ENCODE measurements at places on chromosomes 5 and 9.

DNA sequence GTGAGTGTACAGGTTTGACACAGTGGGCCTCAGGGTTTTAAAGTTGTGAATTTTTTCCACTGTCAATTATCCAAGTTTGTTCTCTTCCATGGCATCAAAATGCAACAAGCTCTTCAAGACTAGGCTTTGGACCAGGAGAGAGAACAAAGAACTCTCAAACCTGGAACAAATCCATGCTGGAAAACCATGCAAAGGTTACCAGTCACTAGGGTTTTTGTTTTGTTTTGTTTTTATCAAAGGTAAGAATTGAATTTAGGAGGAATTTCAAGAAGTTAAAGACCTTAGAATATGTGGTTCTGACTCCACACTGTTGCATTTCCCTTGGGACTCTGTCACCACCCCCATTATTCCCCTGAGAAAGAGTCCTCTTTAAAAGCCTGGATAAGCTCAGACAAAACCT, 191.1 kb upstream of the PIK3R1 start:
- H3K36me3 ChIP-seq = no peaks in the 10 kb centered on the region
- H3K27me3 ChIP-seq = no peaks in the 10 kb centered on the region
- H3K27ac ChIP-seq = no peak overlapping the region
- no peak for DNase-seq

GRCh38 chr5:107651325-107651724, 19.4 kb downstream of the EFNA5 start:
- no peaks in the 10 kb centered on the region for H3K36me3 ChIP-seq
- H3K4me1 ChIP-seq = peaks cover 1% of the 10 kb centered on the region
- no peak overlapping the region for H3K4me3 ChIP-seq
- no peak for DNase-seq

DNA sequence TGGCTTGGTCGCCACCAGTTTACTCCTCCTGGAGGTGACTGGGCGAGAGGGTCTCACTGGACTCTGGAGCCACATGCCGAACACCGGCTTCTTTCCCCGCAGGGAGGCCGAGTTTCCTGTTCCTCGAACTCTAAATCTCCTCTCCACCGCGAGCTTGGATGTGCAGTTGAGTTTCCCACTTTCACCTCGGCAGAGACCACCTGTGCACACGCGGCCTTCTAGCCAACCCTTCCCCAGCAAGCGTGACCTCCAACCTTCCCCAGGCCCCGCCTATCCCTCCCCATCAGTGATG, 380.1 kb downstream of the IRX2 start:
- no peaks in the 10 kb centered on the region for H3K36me3 ChIP-seq
- H3K27ac ChIP-seq = no peak overlapping the region
- no peak for DNase-seq
- no peak overlapping the region for H3K4me3 ChIP-seq

DNA sequence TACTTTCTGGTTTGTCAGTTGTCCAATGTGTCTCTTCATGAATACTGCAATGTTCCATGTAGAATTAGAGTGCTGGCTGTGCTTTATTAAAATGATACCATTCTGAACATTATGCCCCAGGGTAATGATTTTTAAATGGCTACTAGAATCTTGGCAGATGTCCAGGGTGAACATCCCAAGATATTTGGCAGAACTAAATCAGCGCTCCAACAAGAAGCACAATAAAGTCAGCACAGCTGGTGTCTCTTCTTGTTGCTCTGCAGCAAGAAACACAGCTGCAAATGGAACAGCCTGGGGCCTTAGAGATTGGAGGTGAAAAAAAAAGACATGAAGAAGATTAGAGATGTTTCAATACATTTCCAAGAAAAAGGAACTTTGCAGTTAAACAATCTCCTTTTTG, 248.3 kb downstream of the CDH18 start:
- no peaks in the 10 kb centered on the region for H3K4me1 ChIP-seq
- DNase-seq = no peak
- H3K4me3 ChIP-seq = no peak overlapping the region
- H3K27me3 ChIP-seq = no peaks in the 10 kb centered on the region

DNA sequence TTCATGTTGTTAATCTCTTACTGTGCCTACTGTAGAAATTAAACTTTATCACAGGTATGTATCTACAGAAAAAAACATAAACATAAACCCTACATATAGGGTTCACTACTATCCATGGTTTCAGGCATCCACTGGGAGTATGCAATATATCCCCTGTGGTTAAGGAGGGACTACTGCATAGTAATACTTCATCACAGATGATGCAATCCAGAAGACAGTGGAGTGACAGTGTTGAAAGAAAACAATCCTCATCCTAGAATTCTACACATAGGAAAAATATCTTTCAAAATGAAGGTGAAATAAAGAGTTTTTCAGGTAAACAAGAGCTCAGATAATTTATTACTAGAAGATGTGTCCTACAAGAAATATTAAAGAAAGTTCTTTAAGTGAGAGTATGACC, 105.9 kb downstream of the HOMER1 start:
- H3K27ac ChIP-seq = no peak overlapping the region
- H3K36me3 ChIP-seq = peaks cover 2% of the 10 kb centered on the region
- DNase-seq = no peak
- no peaks in the 10 kb centered on the region for H3K27me3 ChIP-seq
- H3K4me3 ChIP-seq = no peak overlapping the region

DNA sequence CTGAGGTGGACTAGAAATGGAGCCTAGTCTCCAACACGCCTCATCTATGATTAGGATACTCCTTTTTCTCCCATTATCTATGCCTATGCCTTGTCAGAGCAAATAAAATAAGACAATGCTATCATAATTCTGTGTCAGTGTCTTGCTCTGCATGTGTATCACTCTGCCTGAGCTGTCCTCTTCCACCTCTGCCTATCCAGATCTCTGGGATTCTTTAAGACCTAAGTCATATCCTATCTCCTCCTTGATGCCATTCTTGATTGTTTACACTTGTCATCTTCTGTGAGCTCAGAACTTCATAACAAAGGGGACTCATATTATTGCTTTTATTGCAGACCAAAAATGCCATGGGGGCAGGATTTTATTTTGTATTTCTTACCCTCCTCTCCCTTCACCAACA, 351.2 kb upstream of the C9orf72 start:
- H3K4me3 ChIP-seq = no peak overlapping the region
- H3K36me3 ChIP-seq = no peaks in the 10 kb centered on the region
- DNase-seq = no peak

- peaks cover 87% of the 10 kb centered on the region for H3K36me3 ChIP-seq
- H3K4me1 ChIP-seq = peaks cover 21% of the 10 kb centered on the region
- H3K27me3 ChIP-seq = no peaks in the 10 kb centered on the region
- no peak overlapping the region for H3K4me3 ChIP-seq
- peak; percentile 98 for DNase-seq
- peak overlapping the region; percentile 93 for H3K27ac ChIP-seq
Measured at GRCh38 chr5:150377964-150378694, 20.6 kb downstream of the TCOF1 start.

DNA sequence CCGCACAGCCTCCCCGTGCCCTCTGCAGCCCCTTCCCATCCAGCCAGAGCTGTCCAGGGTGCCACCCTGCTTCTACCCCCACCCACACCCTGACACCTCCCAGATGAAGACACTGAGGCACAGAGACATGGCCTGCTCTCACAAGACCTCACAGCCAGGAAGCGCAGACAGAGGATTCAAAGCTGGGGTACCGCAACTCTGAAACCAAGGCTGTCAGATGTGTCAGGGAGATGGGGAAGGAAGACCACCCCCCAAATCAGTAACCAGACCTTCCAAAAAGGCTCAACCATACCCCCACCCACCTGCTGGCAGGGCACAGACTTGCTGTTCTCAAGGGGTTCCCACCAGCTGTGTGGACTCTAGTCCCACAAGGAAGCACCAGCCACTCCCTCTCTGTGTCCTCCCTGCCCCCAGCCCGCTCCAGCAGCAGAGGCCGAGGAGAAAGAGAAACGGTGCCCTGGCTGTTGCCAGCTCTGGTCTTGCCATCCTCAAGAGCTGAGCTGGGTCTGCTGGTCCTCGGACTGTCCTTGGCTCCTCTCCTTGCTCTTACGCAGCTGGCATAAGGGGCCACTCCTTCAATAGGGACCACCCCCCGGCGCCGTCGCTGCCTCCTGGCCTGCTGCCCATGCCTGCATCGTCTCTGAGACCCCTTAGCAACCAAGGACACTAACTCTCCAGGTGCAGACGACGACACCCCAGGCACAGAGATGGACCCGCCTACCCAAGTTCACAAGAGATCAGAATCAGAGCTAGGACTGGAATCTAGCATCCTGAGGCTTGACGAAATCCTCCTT, 699 bp downstream of the AKNA start:
- H3K4me1 ChIP-seq = peaks cover 40% of the 10 kb centered on the region
- no peaks in the 10 kb centered on the region for H3K36me3 ChIP-seq
- H3K27me3 ChIP-seq = no peaks in the 10 kb centered on the region
- peak overlapping the region; percentile 77 for H3K27ac ChIP-seq
- H3K4me3 ChIP-seq = peak overlapping the region; percentile 91
- peak; percentile 57 for DNase-seq

GRCh38 chr5:142612494-142613270, 73.2 kb downstream of the FGF1 start:
- H3K36me3 ChIP-seq = no peaks in the 10 kb centered on the region
- DNase-seq = no peak
- H3K4me1 ChIP-seq = no peaks in the 10 kb centered on the region
- no peak overlapping the region for H3K27ac ChIP-seq
- H3K4me3 ChIP-seq = no peak overlapping the region
- no peaks in the 10 kb centered on the region for H3K27me3 ChIP-seq

DNA sequence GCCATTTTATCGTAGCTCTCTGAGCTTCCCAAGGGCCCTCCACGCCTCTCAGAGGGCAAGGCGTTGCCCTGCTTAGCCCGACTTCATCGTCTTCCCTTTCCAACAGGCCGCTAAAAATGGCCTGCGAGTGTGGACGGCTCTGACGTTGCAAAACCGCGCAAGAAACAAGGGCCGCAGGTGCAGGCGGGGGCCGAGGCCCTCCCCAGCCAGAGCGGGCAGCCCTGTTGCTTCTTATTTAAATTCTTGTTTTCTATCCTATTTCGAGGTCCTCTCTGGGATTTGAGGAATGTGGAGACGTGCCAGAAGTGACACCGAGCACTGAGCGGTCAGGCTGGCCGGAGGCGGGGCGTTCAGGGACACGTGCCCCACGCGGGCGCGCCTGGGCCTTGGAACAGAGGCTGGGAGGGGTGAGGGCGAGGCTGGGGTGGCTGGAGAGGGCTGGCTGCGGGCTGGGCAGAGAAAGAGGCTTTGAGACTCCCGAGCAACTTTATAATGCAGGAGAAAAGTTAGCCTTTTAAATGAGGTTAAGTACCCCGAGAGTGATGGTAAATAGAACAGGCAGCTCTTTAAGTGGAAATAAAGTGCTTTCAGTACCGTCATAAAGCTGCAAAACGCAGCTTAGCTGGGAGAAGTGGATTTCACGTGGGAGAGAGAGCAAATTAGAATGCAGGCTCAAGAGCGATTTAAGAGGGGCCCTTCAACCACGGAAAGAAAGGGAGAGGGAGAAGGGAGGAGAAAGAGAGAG, 243.6 kb downstream of the AUH start:
- H3K27ac ChIP-seq = no peak overlapping the region
- H3K27me3 ChIP-seq = no peaks in the 10 kb centered on the region
- H3K4me3 ChIP-seq = peak overlapping the region; percentile 31

GRCh38 chr5:174111287-174111973, 65.9 kb downstream of the NSG2 start:
- no peak overlapping the region for H3K27ac ChIP-seq
- no peaks in the 10 kb centered on the region for H3K36me3 ChIP-seq
- DNase-seq = no peak

DNA sequence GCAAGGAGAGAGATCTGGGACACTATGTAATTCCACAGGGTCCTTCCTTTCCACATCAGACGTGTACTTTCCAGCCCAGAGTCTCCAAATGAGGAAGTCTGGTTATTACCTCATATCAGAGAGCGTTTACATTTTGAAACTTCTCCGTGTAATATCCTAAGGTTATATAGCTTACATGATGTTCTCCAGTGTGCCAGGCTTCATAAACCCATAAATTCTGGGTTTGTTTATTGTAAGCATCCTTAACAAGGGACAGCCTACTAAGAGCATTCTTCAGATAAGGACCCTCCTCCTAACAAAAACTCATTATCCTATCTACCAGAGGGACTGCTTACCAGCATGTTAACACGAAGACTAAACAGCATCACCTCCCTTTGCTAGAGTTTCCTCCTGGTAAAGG, 17.9 kb downstream of the SRFBP1 start:
- no peaks in the 10 kb centered on the region for H3K36me3 ChIP-seq
- H3K27ac ChIP-seq = no peak overlapping the region
- peak; percentile 91 for DNase-seq
- H3K27me3 ChIP-seq = no peaks in the 10 kb centered on the region
- no peaks in the 10 kb centered on the region for H3K4me1 ChIP-seq

GRCh38 chr5:180540050-180540694, 46.0 kb downstream of the CNOT6 start:
- H3K4me3 ChIP-seq = no peak overlapping the region
- H3K36me3 ChIP-seq = peaks cover 6% of the 10 kb centered on the region
- no peaks in the 10 kb centered on the region for H3K27me3 ChIP-seq
- DNase-seq = no peak
- H3K27ac ChIP-seq = no peak overlapping the region
